ENCODE measurements at places on chromosomes 6 and 20. TPM values are rescaled to one million over a fixed set of nuclear protein-coding genes. Genes with fewer than 3 reads are reported as not detected.

TTBK1 gene
- 0.50 TPM for total RNA-seq

BCAS4 gene
- total RNA-seq = 3.5 TPM

NOTCH4 gene
- total RNA-seq = 26.1 TPM

RIMS4 gene
- total RNA-seq = 1.4 TPM

NKAPL gene
- 6.1 TPM for total RNA-seq

HBS1L gene
- total RNA-seq = 77.7 TPM

ULBP2 gene
- 1.2 TPM for total RNA-seq
